Right ventricle myocardium superior (tissue), 1 donor: ENCODE measurements at places on chromosomes 7 and 10.

GRCh38 chr10:112362833-112363232, 11.1 kb upstream of the ACSL5 start:
- peak; percentile 82 for DNase-seq

DNA sequence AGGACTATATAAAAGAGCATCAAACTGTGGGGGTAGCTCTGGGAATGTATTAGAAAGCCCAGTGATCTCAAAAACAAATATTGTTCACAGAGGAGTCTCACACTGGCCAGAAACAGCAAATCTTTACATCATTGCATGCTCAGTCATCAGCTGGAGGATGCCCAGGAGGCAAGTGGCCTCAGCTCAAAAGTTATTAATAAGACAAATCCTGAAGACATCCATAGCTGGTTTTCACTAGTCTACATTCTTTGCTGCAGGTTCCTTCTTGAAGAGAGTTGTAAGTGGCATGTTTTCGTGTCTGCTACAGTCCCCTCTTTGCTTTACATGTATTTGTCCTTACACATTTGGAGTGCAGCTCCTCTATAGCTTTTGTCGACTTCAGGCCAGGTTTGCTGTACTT, 8.6 kb upstream of the CCDC7 start:
- no peak for DNase-seq

- DNase-seq = no peak
These were observed 3.5 kb downstream of the CYTH3 start for GRCh38 chr7:6268907-6269306.

DNA sequence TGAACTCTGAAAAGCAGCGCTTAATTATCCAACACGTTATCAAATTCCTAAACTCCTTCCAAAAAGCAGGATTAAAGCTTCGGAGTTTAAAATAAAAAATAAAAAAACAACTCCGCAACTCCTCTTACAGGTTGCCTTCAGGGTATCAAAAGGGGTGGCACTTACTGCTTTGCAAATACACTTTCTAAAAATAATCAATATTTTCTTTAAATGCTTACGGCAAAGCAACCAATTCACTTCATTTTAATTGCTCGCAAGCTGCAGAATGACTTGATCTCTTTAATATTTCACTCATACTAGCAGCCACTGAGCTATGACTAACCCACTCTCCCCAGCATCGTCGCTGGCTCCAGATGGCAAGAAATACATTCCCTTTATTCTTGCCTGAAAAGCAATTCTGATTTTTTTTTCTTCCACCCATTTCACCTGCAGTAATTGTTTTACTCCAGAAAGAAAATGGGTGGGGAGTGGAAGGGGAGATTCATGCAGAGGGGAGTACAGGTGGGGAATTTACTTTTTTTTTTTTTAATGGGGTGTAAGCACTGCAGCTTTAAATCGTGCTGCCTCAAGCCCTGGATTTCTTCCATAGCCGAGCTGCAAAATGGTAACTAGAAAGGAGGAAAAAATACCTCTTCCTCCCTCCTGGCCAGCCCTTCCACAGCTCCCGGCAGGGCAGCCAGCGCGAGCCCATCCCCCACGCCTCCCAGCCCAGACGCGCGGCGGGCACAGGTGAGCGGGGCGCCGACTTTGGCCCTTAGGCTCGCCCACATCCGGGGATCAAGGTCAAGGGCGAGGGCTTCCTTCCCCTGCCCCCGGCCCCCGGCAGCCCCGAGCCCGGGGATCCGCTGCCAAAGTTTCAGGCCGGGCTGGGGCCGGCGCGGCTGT, 54.2 kb upstream of the FHIP2A start:
- DNase-seq = peak; percentile 64
